ENCODE measurements at places on chromosomes 12 and 14.

- no peak for DNase-seq
Observed at GRCh38 chr14:62557416-62557815, 487.8 kb downstream of the KCNH5 start.

DNA sequence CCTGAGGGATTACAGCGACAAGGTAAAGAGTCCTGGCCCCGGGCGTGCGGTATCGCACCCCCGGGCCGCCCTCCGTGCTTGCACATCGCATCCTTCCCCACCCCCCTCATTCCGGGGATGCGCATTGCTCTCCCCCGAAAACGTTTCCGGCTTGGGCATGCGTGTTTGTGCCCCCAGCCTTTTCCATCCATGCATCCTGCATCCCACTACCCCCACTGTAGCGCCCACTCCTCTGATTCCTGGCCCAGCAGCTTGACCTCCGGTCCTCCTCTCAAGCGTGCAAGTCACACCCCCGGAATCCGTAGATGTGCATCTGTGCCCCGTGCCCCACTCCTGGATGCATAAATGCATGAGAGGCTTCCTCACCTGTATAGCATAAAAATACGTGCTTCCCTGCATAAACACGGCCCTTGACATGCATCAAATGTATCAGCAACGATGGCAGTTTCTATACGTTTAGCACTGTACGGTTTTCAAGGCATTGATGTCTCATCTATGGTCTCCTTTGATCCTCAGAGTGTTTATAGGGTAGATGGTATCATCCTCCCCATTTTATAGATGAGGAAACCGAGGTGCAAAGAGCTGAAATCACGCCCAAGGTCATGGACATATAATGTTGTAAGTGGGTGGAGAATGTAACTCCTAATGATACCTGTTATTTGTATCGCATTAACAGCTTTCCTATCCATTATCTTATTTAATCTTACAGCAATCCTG, 484 bp downstream of the RIC8B start:
- DNase-seq, result no peak

DNA sequence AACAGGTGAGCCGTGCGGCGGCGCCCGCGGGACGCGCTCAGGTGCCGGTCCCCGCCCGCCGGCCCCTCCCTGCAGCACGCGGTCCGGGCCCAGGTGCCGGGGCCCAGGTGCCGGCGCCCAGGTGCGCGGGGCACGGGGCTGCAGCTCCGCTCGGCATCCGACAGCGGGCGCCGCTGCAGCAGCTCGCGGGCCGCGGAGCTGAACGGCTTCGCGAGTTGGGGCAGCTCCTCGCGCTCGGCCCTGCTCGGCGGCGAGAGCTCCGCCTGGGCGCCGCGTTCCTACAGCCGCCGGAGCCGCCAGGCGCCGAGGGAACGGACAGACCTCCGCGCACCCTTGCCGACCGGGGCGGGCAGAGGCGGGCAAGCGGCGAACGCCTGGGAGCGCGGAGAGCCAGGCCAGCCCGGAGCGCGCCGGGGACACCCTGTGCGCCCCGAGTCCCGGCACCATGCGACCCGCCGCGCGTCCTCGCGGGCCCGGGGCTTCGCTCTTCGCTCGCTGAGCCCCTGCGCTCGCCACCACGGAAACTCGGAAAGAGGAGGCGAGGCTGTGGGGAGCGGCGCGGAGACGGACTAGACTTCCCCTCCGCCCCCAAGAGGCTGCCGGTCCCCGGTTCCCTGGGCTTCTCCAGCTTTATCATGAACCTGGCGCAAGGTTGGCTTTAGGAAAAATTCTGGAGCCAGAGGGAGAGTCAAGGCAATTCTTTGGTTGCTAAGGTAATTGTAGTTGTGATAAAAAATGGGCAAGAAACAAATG, at the start of gene RGS6:
TSS of gene RGS6 (plus strand) at position 201 of the 753 bp plus-strand sequence.
- no peak for DNase-seq

- DNase-seq, result no peak
Observed at GRCh38 chr14:97077687-97078086, 280.5 kb downstream of the VRK1 start.

DNA sequence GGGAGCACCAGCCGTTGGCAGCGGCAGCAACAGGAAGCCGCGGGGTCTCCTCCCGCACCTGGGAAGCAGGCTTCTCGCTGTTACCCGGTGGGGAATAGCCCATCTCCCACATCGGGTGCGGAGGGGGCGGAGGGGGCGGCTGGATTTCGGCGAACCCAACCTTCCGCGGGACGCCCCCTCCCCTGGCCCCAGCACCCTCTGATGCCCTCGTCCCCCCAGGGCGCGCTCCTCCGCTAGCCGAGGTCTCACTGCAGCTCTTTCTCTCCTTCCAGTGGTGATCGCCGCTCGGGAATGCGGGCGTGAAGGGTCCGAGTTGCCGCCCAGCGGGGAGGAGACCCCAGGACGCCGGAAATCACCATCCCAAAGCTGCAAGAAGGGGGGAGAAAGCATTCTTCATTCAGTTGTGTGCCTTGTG, 303 bp downstream of the SAMD4A start:
- DNase-seq, result no peak

DNA sequence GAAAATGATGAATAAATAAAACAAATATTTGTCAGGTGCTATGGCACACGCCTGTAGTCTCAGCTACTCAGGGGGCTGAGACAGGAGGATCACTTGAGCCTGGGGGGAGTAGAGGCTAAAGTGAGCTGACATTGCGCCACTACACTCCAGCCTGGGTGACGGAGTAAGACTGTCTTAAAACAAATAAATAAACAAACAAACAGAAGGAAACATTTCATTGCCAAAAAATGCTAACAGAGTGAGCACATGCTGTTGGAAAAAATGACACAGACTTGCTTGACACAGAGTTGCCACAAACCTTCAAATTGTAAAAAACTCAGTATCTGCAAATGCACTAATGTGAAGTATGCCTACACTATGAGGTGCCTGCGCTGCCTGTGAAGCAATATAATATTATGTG, 50.8 kb upstream of the AP4S1 start:
- DNase-seq, result no peak

- DNase-seq, result no peak
Observed at GRCh38 chr14:94049625-94050023, 23.5 kb downstream of the OTUB2 start.

DNA sequence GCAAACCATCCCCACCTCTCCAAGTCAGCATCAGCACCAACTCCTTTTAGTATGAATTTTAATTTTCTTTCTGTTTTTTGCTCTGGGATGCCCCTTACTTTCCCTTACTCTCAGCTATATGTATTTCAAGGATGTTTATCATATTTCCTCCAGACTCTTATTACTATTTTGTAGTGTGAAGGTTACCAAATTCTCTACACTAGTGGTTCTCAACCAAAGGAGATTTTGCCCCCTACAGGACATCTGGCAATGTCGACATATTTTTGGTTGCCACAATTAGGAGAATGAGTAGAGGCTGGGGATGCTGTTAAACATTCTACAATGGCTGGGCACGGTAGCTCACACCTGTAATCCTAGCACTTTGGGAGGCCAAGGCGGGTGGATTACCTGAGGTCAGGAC, 29.1 kb upstream of the SOS2 start:
- peak; percentile 19 for DNase-seq

GRCh38 chr12:45789025-45789424, 59.5 kb downstream of the ARID2 start:
- DNase-seq, result peak; percentile 8
